ENCODE measurements at places on chromosomes 5 and 9.

DNA sequence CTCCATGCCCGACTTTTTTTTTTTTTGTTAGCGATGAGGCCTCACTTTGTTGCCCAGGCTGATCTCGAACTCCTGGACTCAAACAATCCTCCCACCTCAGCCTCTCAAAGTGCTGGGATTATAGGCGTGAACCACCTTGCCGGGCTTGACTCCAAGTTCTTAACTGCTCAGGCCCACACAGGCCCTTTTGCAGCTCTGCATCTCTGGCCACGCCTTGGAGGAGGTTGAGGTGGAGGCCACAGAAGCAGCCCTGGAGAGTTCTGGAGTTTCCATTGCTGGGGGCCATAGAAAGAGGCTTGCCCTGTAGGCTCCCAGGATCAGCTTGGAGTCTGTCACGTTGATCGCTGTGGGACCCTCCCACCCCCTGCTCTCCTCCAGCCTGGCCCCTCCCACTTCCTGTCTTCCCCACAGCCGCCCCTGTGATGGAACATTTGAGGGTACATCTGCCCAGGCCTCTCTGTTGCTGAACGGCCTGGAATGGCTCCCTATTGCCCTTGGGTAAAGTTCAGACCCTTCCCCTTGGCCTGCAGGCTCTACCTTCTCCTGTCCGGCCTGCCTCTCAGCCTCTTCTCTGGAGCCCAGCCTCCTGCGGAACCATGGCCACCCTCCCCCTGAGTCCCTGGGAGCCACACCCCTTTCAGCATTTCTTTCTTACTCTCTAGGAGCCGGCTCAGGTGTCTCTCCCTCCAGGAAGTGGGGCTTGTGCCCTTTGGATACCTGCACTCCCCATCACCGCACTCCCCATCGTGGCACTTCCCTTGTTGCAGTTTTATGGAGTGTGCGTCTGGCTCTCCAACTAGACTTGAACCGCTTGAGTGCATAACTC is 30.4 kb upstream of the IER5L start:
- no peaks in the 10 kb centered on the region for H3K36me3 ChIP-seq
- H3K27ac ChIP-seq: no peak overlapping the region
- no peaks in the 10 kb centered on the region for H3K4me1 ChIP-seq
- no peak for DNase-seq
- H3K27me3 ChIP-seq: no peaks in the 10 kb centered on the region

DNA sequence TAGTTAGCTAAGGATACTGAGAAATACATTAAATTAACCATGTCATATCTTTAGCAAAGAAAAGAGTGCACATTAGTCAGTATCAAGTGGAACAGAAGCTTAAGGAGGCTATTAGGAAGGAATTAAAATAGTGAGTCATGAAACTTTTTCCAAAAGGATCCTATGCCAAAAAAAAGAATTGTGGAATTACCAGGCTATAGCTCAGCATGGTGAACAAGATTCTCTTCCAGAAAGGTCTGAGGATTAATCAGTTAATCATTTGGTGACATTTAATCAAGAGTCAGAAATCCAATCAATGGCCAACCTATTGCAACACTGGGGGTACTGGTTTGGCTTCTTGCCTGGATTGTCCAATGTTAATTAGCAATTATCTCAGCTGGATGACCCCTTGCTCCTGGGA is 244.5 kb upstream of the NMUR2 start:
- H3K27me3 ChIP-seq: peaks cover 18% of the 10 kb centered on the region
- H3K4me1 ChIP-seq: no peaks in the 10 kb centered on the region
- no peak overlapping the region for H3K27ac ChIP-seq

DNA sequence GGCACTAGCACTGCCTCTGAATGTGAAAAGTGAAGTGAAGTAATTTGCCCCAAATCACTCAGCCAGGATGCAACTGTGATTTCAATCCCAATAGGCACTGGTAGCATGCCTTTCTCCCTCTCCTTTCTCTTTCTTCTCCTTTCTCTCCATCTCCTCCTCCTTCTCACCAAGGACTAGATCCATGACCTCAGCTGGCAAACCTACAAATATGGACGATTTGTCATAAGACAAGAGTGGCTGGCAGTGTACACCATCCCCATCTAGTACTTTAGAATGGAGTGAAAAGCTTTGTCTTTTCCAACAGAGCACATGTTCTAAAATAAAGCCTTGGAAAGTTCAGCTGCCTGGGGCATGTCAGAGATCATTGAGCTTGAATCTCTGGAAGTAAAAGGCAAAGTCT is 574.7 kb upstream of the CLINT1 start:
- H3K4me3 ChIP-seq: no peak overlapping the region
- H3K27me3 ChIP-seq: no peaks in the 10 kb centered on the region
- no peaks in the 10 kb centered on the region for H3K36me3 ChIP-seq
- no peaks in the 10 kb centered on the region for H3K4me1 ChIP-seq
- no peak overlapping the region for H3K27ac ChIP-seq

GRCh38 chr9:119175581-119175980 is 193.7 kb downstream of the BRINP1 start:
- H3K4me1 ChIP-seq: no peaks in the 10 kb centered on the region
- H3K27ac ChIP-seq: no peak overlapping the region
- no peak overlapping the region for H3K4me3 ChIP-seq
- no peaks in the 10 kb centered on the region for H3K36me3 ChIP-seq
- no peaks in the 10 kb centered on the region for H3K27me3 ChIP-seq

- H3K4me1 ChIP-seq: no peaks in the 10 kb centered on the region
- H3K27ac ChIP-seq: no peak overlapping the region
- H3K36me3 ChIP-seq: no peaks in the 10 kb centered on the region
- no peak overlapping the region for H3K4me3 ChIP-seq
- no peak for DNase-seq
Observed at GRCh38 chr9:16884952-16885513, 14.6 kb upstream of the BNC2 start.

All from Calu3 (cell line).